Nephron progenitor cell (in vitro differentiated cells): ENCODE measurements at places on chromosomes 5 and 9.
A peak's percentile ranks its signal among the peaks of the same experiment; 100 is the strongest.

DNA sequence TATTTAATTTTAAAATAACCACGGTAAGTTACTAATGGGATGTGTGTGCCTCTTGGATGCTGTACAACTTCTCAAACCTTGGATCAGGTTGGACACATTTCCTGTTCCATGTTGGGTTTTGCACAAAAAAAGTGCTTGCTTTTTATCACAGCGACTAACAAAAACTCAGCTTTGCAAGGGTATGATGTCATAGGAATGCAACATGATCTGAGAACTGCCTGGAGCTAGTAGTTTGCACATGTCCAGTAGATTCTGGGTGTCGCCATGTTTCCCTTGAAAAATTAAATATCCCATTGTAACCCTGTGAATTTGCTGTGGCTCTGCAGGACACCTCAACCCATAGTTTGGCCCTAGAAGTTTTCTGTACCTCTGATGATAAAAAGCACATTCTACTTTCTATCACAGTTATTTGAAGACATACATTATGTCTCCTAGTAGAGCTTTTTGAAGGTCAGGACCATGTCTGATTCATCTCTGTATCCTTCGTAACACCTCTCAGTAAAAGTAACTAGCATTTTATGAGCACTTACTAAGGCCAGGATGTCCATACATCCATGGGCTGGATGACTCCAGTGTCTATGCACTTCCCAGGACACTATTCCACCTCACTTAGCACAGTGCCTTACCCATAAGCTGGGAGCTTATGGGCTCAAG lies 11.5 kb upstream of the FRMPD1 start:
- no peak for DNase-seq

- DNase-seq, result no peak
Observed at GRCh38 chr5:108061941-108062340, 320.0 kb downstream of the FBXL17 start.

GRCh38 chr9:74953235-74953751 lies 581 bp upstream of the C9orf40 start:
- no peak for DNase-seq

GRCh38 chr5:127308945-127309344 lies 18.3 kb downstream of the MEGF10 start:
- no peak for DNase-seq

- peak; percentile 76 for DNase-seq
Observed at GRCh38 chr5:43065948-43066798, 26.1 kb upstream of the ANXA2R start.

- DNase-seq, result no peak
Observed at GRCh38 chr5:103410172-103410571, 151.6 kb downstream of the MACIR start.

GRCh38 chr5:123929055-123929474 lies 417.1 kb downstream of the CSNK1G3 start:
- DNase-seq, result no peak

- DNase-seq, result no peak
Observed at GRCh38 chr5:107121793-107122519, 548.8 kb downstream of the EFNA5 start.

DNA sequence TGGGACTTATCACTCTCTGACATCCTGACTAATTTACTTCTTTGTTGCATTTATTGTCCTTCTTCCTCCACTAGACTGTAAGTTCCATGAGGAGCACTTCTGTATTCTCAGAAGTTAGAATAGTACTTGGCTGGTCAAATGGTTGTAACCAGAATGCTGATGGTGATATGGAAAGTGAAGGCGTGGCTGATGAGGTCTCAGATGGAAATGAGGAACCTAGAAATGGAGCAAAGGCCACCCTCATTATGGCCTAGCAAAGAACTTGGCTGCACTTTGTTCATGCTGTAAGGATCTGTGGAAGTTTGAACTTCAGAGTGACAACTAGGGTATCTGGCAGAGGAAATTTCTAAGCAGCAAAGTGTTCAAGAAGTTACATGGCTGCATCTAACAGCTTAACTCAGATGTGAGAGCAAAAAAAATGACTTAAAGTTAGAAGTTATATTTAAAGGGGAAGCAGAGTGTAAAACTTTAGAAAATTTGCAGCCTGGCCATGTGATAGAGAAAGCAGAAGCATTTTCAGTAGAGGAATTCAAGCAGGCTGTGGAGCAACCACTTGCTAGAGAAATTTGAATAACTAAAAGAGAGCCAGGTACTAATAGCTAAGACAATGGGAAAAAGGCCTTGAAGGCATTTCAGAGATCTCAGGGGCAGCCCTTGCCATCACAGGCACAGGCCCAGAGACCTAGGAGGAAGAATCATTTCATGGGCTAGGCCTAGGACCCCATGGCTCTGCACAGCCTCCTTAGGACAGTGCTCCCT lies 14.9 kb upstream of the SLC22A5 start:
- DNase-seq, result no peak
